ENCODE measurements at places on chromosomes 7 and 10.

GRCh38 chr10:3135006-3135405 lies 37.6 kb downstream of the PITRM1 start:
- no peak for DNase-seq

DNA sequence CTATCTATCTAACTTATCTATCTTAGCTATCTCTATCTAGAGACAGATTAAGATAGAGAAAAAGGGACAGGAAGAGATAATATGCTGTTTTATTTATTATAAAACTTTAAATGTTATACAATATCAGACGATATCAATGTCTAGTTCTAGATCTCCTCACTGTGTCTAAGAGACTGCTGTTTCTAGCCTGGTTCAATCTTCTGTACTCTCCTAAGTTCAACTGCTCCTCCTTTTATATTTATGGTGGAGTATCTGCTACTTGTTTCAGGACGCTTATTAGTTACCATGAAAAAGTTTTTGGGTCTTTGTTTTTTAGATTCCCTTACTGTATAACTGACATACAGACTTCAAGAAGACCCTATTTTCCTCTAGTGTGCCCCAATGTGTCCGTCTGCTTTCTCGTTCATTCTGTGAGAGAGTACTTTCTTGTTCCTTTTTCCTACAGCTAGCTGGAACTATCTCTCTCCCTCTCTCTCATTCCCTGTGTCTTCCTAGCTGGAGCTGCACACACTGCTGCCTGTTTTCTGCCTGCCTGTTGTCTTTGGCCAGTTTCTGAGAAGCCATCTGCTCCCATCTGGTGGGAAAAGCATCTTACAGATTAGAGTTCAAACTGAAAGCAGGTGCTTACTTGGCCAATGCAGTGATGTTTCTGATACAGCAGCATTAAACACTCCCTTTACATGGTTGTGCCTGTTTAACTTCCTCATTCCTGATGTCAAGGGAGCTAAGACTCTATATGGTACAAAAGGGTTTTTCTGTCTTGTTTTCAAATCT lies 49.4 kb upstream of the ARL4A start:
- DNase-seq: no peak

GRCh38 chr10:33214174-33214573 lies 120.3 kb downstream of the NRP1 start:
- no peak for DNase-seq

- DNase-seq: no peak
Measured at GRCh38 chr10:105807935-105808587, 1167.0 kb downstream of the SORCS3 start.

- DNase-seq: no peak
Measured at GRCh38 chr10:131174211-131174565, 137.3 kb downstream of the TCERG1L start.

DNA sequence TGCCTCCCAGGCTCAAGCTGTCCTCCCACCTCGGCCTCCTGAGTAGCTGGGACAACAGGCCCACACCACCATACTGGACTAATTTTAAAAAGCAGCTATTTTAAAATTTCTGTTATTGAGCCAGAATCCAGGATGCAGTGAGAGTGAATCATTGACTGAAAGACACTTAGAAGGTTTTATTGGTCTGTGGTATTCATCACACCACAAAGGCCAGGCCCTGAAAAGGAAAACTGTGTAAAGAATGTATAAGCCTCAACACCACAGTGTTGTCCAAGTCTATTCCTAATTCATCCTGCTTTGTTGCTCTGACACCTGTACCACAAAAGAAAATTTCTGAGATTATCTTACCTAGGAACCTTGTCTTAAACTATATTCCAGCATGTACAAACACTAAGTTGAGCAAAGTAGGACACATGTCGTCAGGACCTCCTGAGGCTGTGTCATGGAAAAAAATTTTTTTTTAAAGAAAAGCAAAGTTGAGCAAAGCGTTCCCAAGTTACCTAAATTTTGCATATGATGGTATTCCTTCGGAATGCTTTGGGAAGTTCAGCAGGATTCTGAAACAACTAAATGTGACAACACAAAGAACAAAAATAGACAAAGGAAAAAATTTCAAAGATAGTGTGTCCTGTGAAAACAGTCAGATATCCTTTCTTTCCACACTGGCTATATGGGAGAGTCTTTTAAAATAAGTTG lies 129.6 kb upstream of the MKLN1 start:
- no peak for DNase-seq

- peak; percentile 11 for DNase-seq
Measured at GRCh38 chr10:3172081-3172445, 519 bp downstream of the PITRM1 start.

DNA sequence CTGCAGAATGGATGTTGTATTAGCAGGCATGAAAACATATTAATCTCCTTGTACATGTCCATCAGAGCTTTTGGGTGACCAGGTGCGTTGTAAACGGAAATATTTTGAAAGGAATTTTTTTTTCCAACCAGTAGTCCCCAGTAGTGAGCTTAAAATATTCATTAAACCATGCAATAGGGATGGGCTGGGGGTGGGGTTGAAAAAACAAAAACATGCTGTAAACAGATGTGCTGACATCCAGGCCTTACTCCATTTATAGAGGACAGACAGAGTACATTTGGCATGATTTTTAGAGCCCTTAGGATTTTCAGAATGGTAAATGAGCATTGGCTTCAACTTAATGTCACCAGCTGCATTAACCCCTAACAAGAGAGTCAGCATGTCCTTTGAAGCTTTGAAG lies 50.2 kb downstream of the PTPN12 start:
- no peak for DNase-seq

GRCh38 chr7:29980151-29980550 lies 9.4 kb downstream of the SCRN1 start:
- no peak for DNase-seq

GRCh38 chr10:58586282-58587245 lies 73.9 kb downstream of the BICC1 start:
- DNase-seq: no peak

- no peak for DNase-seq
Measured at GRCh38 chr7:136890399-136890798, 21.9 kb downstream of the CHRM2 start.

GRCh38 chr10:128316121-128316726 lies 190.0 kb upstream of the MKI67 start:
- DNase-seq: no peak

DNA sequence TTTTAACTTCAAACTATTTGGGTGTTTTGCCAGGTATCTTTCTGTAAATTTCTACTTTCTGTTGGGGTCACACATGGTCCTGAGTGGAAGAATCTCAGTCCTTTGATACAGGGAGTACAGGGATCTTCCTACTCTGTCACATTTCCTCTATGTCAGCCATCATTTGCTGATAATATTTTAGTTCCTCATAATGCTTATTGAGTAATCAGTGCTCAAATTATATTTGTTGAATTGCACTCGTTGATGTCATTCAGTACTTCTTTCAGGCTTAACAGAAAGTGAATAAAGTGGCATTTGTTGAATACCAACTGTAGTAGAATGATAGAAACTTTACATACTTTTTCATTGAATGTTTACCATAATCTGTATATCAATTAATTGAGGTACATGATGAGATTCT lies 31.9 kb downstream of the WDR11 start:
- no peak for DNase-seq

DNA sequence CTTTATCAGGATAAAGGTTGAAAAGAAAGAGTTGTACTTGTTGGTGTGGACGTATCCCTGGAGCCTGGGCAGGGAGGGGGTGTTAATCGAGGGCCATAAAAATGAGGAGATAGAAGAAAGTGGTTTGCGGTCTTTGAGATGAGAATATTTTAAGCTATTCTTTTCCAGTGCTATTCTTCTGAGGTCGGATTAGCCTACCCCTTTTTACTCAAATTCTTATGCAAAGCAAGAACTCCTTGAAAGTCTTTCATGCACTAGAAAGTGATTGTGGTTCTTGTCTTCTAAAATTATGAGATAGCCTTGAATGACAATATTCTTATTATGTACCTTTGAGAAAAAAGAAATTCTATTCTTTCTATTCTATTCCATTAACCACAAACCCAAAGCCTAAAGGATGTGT lies 201.3 kb upstream of the SEMA3C start:
- no peak for DNase-seq

- no peak for DNase-seq
Measured at GRCh38 chr10:68900427-68901104, 549 bp upstream of the DDX50 start.

DNA sequence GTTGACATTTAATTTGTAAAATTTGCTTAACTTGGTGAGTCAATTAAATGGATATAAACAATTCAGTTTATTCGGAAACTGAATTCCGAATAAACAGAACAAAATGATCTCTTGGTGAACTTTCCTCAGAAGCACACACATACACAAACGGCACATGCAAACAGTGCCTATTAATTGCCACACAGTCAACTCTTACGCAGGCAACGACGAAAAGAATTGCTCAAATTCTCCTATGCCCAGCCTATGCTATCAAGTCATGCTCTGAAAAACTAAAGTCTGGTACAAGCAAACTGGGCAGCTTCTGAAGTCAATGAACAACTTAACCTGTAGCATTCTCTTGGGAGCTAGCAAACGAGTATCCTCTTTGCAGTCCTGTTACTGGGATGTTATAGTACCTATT lies 38.8 kb upstream of the ASL start:
- no peak for DNase-seq

DNA sequence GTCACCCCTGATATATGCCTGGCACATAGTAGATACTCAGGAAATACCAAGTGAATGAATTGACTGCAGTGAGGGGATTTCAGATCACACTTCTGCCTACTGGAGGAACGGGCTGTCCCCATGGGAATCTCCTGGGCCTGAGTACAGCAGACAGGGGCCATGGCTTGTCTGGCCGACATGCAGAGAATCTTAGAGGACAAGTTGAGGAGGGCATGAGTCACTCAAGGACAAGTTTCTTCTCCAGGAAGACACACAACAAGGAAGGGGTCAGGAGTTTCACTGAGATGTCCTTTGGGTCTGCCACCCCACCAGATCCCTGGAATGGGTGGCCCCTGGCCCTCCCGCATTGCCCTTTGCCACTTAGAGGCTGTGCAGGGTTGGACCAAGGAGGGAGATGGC lies 20.7 kb downstream of the PLPP4 start:
- DNase-seq: no peak

DNA sequence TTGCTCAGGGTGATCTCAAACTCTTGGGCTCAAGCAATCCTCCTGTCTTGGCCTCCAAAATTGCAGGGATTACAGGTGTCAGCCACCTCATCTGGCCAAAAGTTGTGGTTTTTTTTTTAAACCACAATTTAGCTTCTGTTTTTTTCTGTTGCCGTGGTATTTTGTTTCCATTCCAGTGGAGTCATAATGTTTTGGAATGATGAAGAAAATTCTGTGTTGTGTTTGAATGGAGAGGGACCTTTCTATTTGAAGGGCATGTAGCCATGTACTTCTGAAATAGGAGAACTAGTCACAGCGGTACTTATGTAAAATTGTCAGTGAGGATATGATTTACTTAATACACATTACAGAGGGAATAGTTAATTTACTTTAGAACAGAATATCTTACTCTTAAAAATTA lies 201.3 kb downstream of the ARL4A start:
- DNase-seq: no peak

DNA sequence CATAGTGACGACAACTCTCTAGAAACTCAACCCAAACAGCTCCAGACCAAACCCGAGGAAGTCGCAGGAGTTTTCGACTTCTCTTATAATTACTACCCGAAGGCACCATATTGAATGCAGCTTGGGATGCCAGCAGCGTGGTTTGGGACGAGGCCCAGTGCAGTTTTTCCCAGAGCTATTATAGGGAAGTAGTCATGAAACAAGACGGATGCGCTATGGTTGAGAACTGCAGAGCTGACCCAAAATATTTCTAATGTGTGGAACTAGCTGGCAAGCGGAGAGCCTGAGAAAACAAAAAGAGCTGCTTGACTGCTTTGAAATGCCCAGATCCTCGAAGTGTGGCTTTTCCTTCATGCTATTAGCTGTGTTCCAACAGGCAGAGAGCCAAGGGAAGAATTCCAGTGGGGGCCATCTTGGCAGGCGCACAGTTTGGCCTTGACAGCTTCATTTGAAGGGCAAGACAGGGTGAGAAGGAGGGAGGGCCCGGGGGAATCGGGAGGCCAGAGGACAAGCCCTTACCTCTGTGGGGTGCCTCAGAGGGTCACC lies 122.7 kb downstream of the CUL2 start:
- DNase-seq: no peak

GRCh38 chr7:80232979-80233724 lies 98.5 kb downstream of the GNAI1 start:
- DNase-seq: no peak

GRCh38 chr10:89301232-89301631 lies 614 bp upstream of the IFIT2 start:
- DNase-seq: no peak

DNA sequence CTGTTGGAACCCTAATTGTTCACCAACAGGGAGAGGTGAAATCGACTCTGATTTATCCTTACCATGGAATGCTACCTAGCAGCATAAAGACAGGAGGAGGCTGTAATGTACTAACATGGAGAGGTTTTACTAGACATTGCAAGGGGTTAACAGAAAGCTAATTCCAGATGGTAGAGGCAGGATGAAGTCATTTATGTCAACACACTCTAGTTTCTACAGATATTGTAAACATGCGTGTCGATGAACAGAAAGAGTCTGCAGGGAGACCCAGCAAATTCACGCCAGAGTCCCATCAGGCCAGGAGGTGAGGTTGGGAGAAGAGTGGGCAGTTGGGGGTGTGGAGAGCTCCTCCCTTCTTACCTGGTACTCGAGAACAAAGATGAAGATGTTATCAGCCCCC lies 7.0 kb downstream of the NPC1L1 start:
- no peak for DNase-seq

DNA sequence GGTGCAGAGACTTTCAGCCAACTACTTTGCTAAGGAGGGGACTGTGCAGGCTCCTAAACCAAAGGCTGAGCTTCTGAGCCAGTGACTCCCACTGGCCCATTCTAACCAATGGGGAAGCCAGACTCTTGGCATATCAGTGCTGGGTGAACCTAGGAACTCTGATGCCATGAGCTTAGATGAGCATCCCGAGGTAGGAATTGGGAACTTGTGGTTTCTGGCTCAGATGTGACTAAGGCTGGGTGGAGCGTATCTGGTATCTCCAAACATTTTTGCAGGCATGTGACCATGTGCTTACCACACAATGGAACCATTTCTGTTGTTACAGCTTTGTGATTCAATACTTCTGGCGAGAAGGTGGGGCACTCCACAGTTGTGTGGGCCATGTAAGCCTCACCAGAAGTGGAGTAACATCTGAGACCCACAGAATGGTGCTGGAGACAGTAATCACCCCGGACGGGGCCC lies 2.5 kb upstream of the AVPI1 start:
- DNase-seq: no peak

DNA sequence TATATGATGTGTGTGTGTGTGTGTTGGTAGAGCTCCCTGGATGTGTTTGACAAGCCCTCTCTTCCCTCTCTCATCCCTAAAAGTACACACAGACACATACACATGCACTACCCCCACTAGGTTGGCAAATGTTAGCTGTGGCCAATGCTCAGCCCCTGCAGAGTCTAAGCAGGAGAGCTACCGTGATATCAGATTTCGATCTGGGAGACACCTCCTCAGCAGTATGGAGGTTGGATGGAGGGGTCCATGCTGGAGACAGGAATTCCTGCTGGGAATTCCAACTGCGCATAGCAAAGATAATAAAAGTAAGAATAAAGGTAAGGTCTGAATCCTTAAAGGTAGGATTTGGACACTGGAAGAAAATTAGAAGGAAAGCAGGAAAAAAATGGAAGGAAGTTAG lies 85.7 kb downstream of the C10orf90 start:
- no peak for DNase-seq

GRCh38 chr10:127990846-127991542 lies 84.1 kb downstream of the PTPRE start:
- peak; percentile 22 for DNase-seq

GRCh38 chr10:82515256-82515655 lies 640.3 kb downstream of the NRG3 start:
- DNase-seq: no peak

Data from stimulated activated CD8-positive, alpha-beta memory T cell treated with anti-CD3 and anti-CD28 coated beads, Interleukin-4, amount 100 ng/mL, for 4 hours (primary cell).